Airway epithelial cell (primary cell): ENCODE measurements at places on chromosomes 2 and 18. TPM values are rescaled to one million over a fixed set of nuclear protein-coding genes. Genes with fewer than 3 reads are reported as not detected.

The GPBAR1 gene
- 0.56 TPM in 1 of 2 replicates, not detected in the other for total RNA-seq

The SP140L gene
- total RNA-seq, result 2.7 and 6.0 TPM in 2 replicates

The KCNE4 gene
- total RNA-seq, result 0.35 TPM in 1 of 2 replicates, not detected in the other

The ITPRID2 gene
- total RNA-seq, result 59.0 and 64.7 TPM in 2 replicates

The DIPK1C gene
- total RNA-seq, result not detected in 2 replicates

The RNF125 gene
- 0.14 and 1.3 TPM in 2 replicates for total RNA-seq

The HSBP1L1 gene
- total RNA-seq, result 30.8 and 56.3 TPM in 2 replicates

The CAD gene
- 43.7 and 51.4 TPM in 2 replicates for total RNA-seq

The GPR45 gene
- total RNA-seq, result not detected in 2 replicates

The GALNT5 gene
- 48.1 and 67.4 TPM in 2 replicates for total RNA-seq

The PLA2R1 gene
- total RNA-seq, result 2.1 and 3.0 TPM in 2 replicates

The RAB11FIP5 gene
- total RNA-seq, result 21.1 and 25.2 TPM in 2 replicates

The LCT gene
- not detected in 2 replicates for total RNA-seq

The DCDC2C gene
- total RNA-seq, result not detected in 2 replicates

The HOXD3 gene
- not detected in 2 replicates for total RNA-seq

The SAG gene
- total RNA-seq, result not detected in 2 replicates

The CSRNP3 gene
- 1.1 and 4.8 TPM in 2 replicates for total RNA-seq

The GPR35 gene
- 0.28 TPM in 1 of 2 replicates, not detected in the other for total RNA-seq

The LRRTM1 gene
- total RNA-seq, result not detected in 2 replicates

The SCYGR1 gene
- total RNA-seq, result not detected in 2 replicates

The TXNDC2 gene
- 0.07 TPM in 1 of 2 replicates, not detected in the other for total RNA-seq

The HJURP gene
- total RNA-seq, result 18.2 and 26.2 TPM in 2 replicates

The NPHP1 gene
- 4.1 and 5.0 TPM in 2 replicates for total RNA-seq

The VWA3B gene
- total RNA-seq, result not detected in 2 replicates

The ST6GAL2 gene
- total RNA-seq, result 0.23 TPM in 1 of 2 replicates, not detected in the other

The CASP10 gene
- total RNA-seq, result 3.8 and 5.6 TPM in 2 replicates
